ENCODE measurements at places on chromosomes 16 and 17.

DNA sequence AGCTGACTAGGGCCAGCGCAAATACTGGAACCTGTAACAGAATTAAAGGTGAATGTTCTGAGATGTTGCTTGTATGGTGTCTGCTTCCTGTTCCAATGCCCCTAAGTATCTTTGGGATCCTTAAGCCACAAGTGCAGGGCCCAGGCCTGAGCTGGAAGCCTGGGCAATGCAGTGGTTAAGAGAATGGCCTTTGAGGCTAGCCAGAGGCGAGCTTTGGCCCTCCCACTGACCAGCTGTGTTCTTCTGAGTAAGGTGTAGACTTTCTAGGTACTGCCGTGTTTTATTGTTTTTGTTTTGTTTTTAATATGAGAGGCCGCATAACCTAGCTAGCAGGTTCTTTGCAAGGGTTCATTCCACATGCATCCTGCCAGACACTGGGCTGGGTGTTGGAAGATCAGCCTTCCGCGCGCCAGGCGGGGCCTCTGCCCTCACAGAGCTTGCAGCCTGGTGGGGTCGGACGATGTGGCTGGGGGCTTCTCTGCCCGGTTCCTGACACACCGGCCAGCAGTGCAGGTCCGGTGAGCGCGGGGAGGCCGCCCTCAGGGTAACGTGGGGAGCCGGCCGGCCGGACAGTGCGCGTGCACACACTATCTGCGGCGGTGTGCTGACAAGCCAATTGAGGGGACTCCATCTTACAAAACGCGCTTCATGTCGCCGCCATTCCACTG lies 551 bp upstream of the MLX start:
- DNase-seq: no peak

GRCh38 chr17:77140878-77141767 lies at the start of gene SEC14L1:
Gene SEC14L1 (plus strand): TSS chr17:77140969. CDS start chr17:77143597, 2,628 bp downstream.
- no peak for DNase-seq

DNA sequence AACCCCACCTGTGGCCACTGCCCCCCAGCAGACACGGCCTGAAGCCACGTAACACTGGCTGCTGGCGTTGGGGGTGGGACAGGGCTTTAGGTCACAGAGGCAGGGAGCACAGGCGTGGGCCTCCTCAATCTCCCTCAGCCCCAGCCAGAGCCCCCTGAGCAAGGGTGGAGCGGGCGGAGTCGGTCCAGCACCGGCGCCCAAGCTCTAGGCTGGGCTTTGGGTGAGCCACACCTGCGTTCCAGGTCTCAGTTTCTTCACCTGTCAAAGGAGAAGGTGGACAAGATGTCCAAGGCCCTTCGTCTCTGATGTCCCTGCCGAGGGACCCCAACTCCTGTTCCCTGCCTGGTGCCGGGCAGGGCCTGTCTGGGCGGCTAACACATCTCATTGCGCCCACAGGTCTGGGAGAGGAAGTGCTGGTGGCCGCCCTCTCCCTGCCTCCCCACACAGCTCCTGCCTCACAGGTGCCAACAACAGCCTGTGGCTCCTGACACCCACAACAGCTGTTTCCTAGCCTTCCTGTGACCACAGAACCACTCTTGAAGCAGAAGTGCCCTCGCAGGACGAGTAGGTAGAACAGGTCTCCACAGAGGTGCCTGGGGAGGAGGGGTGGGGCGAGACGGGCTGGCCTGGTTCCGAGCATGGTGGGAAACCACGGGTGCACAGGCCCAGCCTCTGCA lies 12.0 kb downstream of the FAM83G start:
- DNase-seq: no peak

- peak; percentile 16 for DNase-seq
Measured at GRCh38 chr16:30805370-30806169, 18.6 kb upstream of the ZNF629 start.

- no peak for DNase-seq
Measured at GRCh38 chr17:2243953-2244352, 59.6 kb downstream of the SMG6 start.

GRCh38 chr17:6420173-6420641 lies 14.7 kb downstream of the AIPL1 start:
- no peak for DNase-seq

DNA sequence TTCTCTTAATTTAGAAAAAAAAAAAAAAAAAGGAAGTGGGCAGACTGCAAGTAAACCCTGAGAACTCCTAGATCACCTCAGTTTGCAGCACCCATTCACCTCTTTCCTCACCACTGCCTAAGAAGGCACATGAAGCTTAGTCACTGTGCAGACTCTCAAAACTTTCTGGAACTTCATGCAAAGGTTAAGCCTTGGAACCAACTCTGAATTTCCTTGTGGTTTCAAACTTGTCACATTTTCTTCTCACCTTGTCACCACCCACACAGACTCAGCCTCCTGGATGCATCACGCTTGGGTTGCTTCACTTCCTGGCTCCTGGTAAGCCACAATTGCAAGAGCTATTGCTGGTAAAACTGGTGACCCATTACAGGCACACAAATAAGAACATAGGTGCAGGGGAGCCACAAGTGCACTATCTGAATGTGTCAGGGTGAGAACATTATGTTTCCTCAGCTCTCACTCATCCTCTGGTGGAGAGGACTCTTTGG lies 15.0 kb upstream of the CPD start:
- DNase-seq: peak; percentile 41

GRCh38 chr17:68205808-68206720 lies 41.8 kb upstream of the AMZ2 start:
- DNase-seq: no peak

DNA sequence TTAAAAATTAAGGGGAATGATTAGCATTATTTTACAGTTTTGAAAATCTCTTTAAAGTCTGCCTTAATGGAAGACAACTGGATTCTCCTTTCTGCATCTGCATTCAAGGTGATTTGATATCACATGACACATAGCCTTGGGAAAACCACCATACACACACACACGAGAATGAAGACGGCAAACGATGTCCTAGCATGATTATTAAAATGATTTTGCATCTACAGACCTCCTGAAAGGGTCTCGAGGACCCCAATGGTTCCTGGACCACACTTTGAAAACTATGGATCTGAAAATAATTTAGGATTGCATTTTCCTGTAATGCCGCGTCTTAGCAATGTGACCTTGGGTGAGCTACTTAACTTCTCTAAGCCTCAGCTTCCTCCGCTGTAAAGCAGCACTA lies 11.8 kb upstream of the CHST4 start:
- no peak for DNase-seq

GRCh38 chr16:85869785-85870558 lies 29.0 kb upstream of the IRF8 start:
- DNase-seq: no peak

DNA sequence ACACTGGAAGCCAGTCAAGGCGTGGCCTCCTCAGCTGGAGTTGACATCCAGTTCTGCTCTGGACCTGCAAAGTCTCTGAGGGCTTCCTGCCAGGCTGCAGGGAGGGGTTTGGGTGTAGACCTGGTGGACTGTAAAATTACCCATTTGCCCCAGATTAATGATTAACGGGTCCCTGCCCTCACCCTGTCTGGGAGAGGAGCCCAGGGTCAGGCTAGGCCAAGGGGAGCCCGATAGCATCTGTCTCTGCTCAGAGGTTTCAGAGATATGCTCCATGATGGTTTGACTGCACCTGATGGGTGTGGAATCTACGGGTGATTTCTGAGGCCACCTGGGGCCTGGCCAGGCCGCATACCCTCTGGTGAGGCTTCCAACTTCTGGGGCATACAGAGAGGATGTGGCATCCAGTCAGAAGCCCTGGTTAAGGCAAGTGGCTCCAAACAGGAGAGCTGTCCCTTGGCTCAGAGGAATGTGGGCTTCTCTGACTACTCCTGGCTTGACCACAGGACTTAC lies 11.2 kb downstream of the PPY start:
- DNase-seq: no peak

- DNase-seq: no peak
Measured at GRCh38 chr17:73976147-73976546, 227.3 kb upstream of the RPL38 start.

DNA sequence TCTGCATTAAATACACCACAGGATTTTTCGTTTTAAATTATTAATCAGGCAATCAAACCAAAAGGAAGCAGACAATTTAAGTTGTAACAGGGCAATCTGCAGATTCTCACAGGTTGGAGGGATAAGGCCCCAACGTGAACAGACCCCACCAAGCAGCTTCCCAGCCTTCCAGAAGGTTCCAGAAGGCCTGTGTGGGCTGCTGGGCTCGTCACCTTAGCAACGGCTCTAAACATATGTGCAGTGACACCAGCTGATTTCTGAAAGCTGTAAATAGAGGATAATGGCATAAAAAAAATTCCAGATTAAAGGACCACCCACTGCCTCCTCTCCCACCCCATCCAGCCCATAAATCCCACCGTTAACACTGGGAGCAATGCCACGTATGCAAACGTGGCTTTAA lies 123.8 kb downstream of the ZNF778 start:
- no peak for DNase-seq
